ENCODE measurements at places on chromosomes 16 and 17.

DNA sequence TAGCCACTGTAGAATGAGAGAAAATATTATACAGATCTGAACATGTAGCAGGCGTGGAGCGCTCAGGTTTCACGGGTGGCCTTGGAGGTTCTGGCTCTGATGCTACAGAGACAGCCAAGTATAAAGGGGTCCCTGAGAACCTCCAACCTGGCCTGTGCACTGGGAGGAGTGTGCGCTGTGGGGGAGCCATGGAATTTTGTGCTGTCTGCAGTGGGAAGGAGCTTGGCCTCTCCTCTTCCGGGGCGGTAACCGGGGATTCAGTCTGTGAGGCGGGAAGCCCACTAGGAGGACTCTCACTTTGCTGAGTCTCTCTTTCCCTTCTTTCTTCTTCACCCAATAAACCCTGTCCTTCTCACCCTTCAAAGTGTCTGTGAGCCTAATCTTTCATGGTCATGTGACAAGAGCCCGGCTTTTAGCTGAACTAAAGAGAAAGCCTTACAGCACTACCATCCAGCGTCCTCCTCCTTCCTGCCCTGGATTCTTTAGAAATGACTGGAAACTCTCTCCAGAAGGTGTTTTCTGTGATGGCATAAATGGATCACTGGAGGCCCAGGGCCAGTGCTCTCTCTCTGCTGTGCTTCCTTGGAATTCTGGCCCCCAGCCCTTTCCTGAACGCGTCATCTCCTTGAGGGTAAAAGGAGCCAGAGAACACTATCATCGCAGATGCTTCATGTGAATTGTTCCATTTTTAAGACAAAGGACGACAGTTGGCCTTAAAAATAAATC, 232.1 kb upstream of the CACNG5 start:
- DNase-seq = no peak

GRCh38 chr17:58710948-58711552, 18.6 kb downstream of the RAD51C start:
- peak; percentile 32 for DNase-seq

DNA sequence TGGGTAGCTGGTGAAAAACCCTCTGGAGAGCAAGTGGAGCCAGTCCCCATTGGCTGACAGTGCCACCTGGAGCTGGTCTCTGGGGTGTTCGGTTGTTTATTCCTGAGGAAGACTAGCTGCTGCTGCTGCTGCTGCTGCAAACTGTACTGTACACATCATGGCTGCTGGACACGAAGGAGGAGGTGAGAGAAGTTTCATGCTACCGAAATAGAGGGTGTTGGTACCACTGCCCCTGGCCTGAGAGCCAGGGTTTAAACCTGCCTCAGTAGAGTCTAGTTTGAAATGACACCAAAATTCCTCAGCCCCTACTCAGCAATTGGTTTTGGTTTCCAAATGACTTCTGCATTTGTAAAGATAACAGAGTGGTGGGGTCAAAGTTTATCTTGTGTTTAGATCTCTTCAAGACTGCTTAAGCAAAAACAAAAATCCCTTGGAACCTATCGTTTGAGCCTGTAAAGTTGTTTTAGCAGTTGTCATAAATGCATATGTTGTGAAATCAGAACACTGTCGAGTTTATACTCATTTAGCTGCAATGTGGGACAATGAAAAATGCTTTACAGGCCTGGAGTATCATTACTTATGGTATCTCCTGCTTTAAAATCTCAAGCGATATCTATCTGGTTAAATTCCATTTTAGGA, 40.8 kb downstream of the CYB5B start:
- DNase-seq = no peak

DNA sequence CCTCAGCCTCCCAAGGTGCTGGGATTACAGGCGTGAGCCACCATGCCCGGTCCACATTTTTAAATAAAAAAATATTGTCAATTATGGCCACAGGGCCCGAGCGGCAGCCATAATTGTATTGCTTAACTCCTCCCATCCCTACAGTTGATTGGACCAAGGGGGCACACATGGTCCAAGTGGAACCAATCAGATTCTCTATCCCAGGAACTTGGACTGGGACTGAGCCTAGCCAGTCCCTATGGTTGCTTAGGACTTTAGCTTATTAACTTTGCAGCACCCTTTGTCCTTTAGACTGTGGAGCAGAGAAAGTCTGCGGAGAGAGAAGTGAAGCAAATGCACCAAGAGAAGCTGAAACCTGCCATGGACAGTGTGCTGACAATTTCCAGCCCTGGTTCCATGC, 5.5 kb upstream of the RDM1 start:
- no peak for DNase-seq

GRCh38 chr16:55530316-55530856, 21.5 kb downstream of the LPCAT2 start:
- DNase-seq = no peak

DNA sequence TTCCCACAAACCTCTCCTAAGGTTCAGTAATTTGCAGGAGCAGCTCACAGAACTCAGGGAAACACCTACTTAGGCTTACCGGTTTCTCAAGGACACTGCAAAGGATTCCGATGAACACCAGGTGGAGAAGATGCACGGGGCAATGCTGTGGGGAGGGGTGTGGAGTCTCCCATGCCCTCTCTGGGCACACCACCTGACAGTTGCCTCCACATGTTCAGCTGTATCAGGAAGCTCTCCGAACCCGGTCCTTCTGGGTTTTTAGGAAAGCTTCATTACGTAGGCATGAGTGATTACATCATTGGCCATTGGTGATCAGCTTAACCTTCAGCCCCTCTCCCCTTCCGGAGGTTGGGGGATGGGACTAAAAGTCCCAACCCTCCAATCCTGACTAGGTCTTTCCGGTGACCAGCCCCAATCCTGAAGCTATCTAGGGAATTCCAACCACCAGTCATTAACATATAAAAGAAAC, 21.6 kb downstream of the C17orf58 start:
- DNase-seq = no peak
